ENCODE measurements at places on chromosomes 1 and 21.

- DNase-seq: no peak
Observed at GRCh38 chr1:100835866-100836842, 58.5 kb downstream of the EXTL2 start.

- DNase-seq: no peak
Observed at GRCh38 chr1:110872366-110872744, 593 bp upstream of the CD53 start.

- DNase-seq: no peak
Observed at GRCh38 chr1:22788254-22788661, 77.6 kb downstream of the EPHB2 start.

- DNase-seq: no peak
Observed at GRCh38 chr21:34998176-34998575, 50.9 kb downstream of the RUNX1 start.

DNA sequence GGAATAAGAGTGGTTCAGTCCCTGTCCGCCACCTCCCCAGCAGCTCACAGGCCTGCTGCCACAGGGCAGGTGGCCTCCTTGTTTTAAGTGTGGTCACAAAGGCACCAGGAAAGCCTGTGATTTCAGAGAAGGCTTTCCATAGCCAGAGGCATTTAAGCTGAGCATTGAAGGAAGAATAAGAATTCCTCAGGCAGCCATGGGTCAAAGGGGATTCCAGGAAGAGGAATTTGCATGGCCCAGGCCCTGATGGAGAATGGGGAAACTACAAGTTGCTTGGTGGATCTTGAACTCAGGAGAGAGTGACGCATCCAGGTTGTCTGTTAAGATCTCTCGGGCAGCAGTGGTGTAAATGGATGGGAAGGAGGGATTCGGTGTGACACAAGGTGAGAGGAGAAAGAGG lies 66.7 kb downstream of the KLHDC7A start:
- no peak for DNase-seq

DNA sequence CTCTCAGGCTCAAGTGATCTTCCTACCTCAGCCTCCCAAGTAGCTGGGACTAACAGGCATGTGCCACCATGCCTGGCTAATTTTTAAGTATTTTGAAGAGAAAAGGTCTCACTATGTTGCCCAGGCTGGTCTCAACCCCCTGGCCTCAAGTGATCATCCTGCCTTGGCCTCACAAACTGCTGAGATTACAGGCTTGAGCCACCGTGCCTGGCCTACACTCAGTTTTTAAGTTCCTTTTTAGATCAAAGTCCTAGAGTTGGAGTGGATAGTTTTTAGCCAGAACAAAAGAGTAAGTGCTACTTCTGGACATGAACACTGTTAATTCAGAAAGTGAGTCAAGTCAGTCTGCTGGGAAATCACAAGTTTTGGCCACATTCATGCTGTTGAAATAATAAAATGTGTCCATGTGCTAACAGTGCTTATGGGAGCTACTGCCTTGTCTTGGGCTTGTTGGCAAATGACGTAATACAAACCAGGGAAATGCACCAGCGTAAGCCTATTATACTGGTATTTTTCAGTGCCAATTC lies 84.2 kb downstream of the NDUFS5 start:
- DNase-seq: no peak

DNA sequence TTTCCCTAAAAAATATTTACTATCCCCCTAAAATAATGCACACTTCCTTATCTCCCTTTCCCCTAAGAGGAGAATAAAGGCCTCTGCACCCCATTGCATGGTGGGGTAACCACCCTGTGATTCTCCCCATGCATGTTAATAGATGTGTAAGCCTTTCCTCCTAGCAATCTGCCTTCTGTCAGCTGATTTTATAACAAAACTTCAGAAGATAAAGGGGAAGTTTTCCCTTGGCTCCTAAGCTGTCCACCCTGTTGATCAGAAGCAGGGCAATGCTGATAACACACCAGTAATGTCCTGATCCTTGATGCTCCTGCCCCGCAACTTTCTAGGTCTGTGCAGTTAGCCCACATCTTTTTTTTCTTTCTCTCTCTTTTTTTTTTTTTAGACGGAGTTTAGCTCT lies 11.4 kb upstream of the RNF187 start:
- DNase-seq: no peak

GRCh38 chr21:34795548-34796180 lies 126.9 kb downstream of the CLIC6 start:
- DNase-seq: no peak

- no peak for DNase-seq
Observed at GRCh38 chr1:172662464-172663109, 3.7 kb downstream of the FASLG start.

Measured in NCI-H2081 treated with DMSO at 0.1 percent for 48 hours (cell line).